ENCODE measurements at places on chromosomes 3 and 15.

GRCh38 chr3:153628591-153628990, 466.6 kb downstream of the RAP2B start:
- DNase-seq: no peak

- DNase-seq: no peak
Measured at GRCh38 chr15:74394090-74394846, 26.8 kb upstream of the CYP11A1 start.

GRCh38 chr3:50139308-50139707, 15.8 kb upstream of the SEMA3F start:
- DNase-seq: no peak

DNA sequence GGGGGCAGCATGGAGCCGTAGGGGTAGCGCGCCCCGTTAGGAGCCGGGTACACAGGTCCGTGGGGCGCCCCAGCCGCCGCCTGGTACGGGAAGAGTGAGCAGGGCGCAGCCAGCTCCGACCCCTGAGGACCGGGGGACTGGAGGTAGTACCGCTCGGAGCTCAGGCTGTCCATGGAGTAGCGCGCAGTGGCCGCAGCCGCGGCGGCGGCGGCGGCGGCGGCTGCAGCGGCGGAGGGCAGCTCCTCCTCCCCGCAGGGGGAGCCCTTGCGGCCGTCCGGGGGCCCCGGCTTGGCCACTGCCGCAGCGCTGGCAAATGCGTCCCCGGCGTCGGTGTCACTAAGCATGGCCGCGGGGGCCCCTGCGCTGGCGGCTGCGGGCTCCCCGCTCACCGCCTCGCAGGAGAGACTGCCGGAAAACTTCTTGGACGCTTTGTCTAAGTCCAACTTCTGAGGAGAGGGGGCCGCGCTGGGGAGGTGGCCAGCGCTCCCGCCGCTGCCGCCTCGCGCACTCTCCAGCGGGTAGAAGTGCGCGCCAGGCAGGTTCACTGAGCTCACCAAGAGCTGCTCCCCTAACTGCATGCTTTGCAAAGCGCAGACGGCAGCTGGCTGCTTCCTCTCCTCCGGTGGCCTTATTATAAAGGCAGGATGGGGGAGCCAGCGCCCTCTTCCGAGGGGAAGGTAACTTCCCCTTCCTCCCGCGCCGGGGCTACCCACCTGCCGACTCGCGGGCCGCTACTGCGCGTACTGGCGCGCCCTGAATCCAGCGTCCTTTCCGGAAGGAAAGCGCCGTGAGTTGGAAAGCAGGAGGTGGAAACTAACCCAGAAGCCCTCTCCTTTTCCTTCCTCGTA, at the start of gene EOMES:
Gene EOMES (minus strand): TSS at position 607 of the 848 bp plus-strand sequence. CDS start 29 bp downstream, at position 578.
- DNase-seq: peak; percentile 80

Data from osteocyte (in vitro differentiated cells).